ENCODE measurements at places on chromosomes 4 and X.

GRCh38 chr4:181966104-181966551 lies 277.1 kb upstream of the TENM3 start:
- no peak for DNase-seq

- DNase-seq, result no peak
These were observed 24.2 kb downstream of the HERC3 start for GRCh38 chr4:88616275-88617150.

GRCh38 chr4:106628586-106629267 lies 260.1 kb upstream of the GIMD1 start:
- no peak for DNase-seq

DNA sequence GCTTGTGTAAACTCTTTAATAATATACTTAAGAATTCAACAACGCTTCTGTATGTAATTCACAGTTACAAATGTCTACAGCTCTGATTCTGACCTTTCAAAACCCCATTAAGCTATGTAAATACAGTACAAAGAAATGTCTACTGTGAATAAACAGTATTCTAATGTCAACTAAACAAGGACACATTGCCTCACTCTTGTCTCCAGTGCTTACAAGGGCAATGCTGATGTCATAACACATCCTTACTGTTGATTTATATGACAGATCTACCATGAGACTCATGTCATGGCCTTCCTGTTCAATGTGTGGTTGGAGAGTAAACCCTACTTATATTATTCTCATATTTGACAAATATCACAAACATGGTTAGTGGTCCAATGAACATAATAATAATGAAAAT lies 256.1 kb upstream of the ADGRL3 start:
- no peak for DNase-seq

DNA sequence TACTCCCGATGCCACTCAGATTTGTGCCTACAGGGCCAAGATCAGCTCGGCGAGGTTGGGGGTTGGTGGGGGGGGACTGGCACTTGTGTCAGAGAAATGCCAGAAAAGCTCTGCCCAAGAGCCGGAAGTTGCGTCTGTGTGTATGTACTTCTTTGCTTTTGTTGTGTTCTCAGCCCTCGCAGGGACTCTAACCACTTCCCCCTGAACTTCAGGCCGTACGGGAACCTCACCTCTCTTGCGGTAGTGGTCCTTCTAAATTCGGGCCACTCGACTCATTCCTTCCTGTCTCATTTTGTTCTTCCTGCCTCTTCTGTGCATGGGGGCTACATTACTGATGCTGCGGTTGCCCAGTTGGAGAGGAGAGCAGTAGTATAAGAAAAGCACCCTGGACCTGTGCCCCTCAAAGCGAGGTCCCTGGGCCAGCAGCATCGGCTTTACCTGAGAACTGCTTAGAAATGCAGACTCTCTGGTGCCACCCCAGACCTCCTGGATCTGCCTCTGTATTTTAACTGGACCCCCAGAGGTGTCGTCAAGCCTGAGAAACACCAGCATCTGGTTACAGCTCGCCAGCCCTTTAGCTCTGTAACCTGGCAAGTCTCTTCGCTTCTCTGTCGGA lies 146.3 kb upstream of the RPS6KA3 start:
- no peak for DNase-seq

Data from inflammatory macrophage treated with lipopolysaccharide for 1 hour (primary cell).